ENCODE measurements at places on chromosomes 7 and 10.
A peak's percentile ranks its signal among the peaks of the same experiment; 100 is the strongest.

DNA sequence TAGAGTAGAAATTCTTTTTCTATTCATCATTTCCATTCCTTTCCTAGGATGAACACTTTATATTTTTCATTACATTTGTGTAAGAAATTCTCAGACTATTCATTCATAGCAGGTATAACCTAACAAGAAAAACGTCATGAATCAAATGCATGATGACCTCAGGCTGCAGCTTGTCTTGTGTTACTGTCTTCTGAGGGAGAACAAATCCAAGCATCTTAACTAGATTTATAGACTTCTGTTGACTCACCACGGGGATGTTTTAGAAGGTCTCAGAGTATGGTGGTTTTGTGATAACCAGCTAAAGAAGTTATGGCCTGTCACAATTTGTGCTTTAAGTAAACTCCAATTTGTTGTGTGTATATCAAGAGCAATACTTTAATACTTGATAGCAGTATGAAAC lies 102.7 kb downstream of the ANKRD7 start:
- H3K4me3 ChIP-seq: no peak overlapping the region
- H3K27ac ChIP-seq: no peak overlapping the region
- DNase-seq: no peak

DNA sequence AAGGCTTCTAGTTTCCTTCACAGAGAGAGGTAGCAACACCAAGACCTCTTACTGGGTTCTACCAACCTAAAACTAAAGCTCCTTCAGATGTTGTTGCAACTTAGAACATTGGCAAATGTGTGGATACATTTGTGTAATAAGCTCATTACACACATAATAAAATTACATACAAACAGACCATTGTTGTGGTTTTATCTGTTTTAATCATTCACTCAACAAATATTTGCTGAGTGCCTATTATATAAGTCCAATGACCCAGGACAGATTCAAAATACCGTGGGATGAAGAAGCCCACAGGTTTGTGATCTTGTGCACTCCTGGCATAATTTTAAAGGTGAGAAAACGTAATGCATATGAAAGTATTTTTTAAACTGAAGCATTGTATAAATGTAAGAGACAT lies 160.4 kb upstream of the NPVF start:
- no peaks in the 10 kb centered on the region for H3K27me3 ChIP-seq
- DNase-seq: no peak
- H3K4me1 ChIP-seq: peaks cover 10% of the 10 kb centered on the region
- H3K27ac ChIP-seq: no peak overlapping the region
- H3K36me3 ChIP-seq: no peaks in the 10 kb centered on the region
- no peak overlapping the region for H3K4me3 ChIP-seq

GRCh38 chr10:30683496-30683895 lies 53.9 kb upstream of the LYZL2 start:
- H3K4me3 ChIP-seq: no peak overlapping the region
- DNase-seq: no peak
- no peaks in the 10 kb centered on the region for H3K27me3 ChIP-seq
- no peaks in the 10 kb centered on the region for H3K36me3 ChIP-seq
- H3K27ac ChIP-seq: no peak overlapping the region

- no peaks in the 10 kb centered on the region for H3K4me1 ChIP-seq
- H3K4me3 ChIP-seq: no peak overlapping the region
- H3K27me3 ChIP-seq: no peaks in the 10 kb centered on the region
These were observed 19.6 kb downstream of the AKR1C1 start for GRCh38 chr10:4982764-4983226.

GRCh38 chr7:66638309-66639099 lies 9.8 kb downstream of the KCTD7 start:
- no peak overlapping the region for H3K4me3 ChIP-seq
- H3K36me3 ChIP-seq: no peaks in the 10 kb centered on the region
- no peak overlapping the region for H3K27ac ChIP-seq
- no peak for DNase-seq
- H3K27me3 ChIP-seq: no peaks in the 10 kb centered on the region
- H3K4me1 ChIP-seq: no peaks in the 10 kb centered on the region

- H3K27me3 ChIP-seq: no peaks in the 10 kb centered on the region
- DNase-seq: peak; percentile 18
- peaks cover 20% of the 10 kb centered on the region for H3K4me1 ChIP-seq
- peak overlapping the region; percentile 42 for H3K27ac ChIP-seq
- H3K36me3 ChIP-seq: no peaks in the 10 kb centered on the region
- H3K4me3 ChIP-seq: no peak overlapping the region
These were observed 263.9 kb upstream of the FZD1 start for GRCh38 chr7:90999989-91000979.

GRCh38 chr7:94295850-94296249 lies 98.8 kb upstream of the COL1A2 start:
- DNase-seq: no peak
- peaks cover 4% of the 10 kb centered on the region for H3K4me1 ChIP-seq
- H3K4me3 ChIP-seq: no peak overlapping the region
- H3K27ac ChIP-seq: no peak overlapping the region

- no peaks in the 10 kb centered on the region for H3K4me1 ChIP-seq
- no peaks in the 10 kb centered on the region for H3K36me3 ChIP-seq
- no peak overlapping the region for H3K4me3 ChIP-seq
- H3K27ac ChIP-seq: no peak overlapping the region
These were observed 70.9 kb downstream of the AMZ1 start for GRCh38 chr7:2758673-2759616.

GRCh38 chr10:131944976-131945695 lies 36.6 kb downstream of the BNIP3 start:
- no peaks in the 10 kb centered on the region for H3K4me1 ChIP-seq
- H3K27ac ChIP-seq: no peak overlapping the region
- DNase-seq: no peak
- no peaks in the 10 kb centered on the region for H3K27me3 ChIP-seq
- H3K4me3 ChIP-seq: no peak overlapping the region

DNA sequence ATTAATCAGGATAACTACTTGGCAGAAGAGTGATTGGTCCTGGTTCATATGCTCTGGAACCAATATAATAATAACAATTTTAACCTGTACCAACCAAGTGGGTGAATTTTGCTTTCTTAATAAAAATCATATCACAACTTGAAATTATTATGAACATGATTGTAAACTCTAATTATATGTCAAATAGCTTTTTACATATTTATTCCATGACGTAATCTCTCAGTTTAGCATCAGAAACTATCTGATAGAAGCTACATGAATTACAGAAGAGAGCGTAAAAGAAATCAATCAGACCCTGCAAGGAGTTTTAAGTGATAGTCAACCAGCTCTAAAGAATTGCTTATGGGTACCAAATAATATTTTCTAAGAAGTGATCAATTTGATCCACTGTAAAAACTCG lies 10.1 kb downstream of the GNG11 start:
- H3K36me3 ChIP-seq: no peaks in the 10 kb centered on the region
- H3K4me1 ChIP-seq: no peaks in the 10 kb centered on the region
- DNase-seq: no peak
- H3K4me3 ChIP-seq: no peak overlapping the region
- no peak overlapping the region for H3K27ac ChIP-seq

GRCh38 chr7:36736090-36736898 lies 12.0 kb upstream of the AOAH start:
- no peak overlapping the region for H3K4me3 ChIP-seq
- no peak for DNase-seq
- peaks cover 3% of the 10 kb centered on the region for H3K36me3 ChIP-seq
- no peaks in the 10 kb centered on the region for H3K4me1 ChIP-seq

DNA sequence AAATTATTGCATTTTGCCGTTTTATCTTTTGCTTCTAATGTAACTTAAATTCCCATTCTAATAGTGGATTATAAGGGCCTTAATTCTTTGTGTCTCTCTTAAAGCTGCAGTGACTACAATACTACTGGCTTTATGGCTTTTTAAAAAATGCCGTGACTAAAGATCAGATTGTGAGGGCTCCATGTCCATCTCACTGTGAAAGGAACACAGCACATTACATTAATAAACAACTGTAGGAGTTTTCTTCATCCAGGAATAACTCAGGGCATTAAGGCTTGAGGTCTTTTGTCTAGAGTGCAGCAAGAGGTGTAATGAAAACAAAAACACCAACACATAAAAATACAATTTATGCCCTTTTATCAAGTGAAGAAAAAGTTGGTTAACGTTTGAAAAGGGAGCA lies 205.3 kb downstream of the SKAP2 start:
- no peak overlapping the region for H3K27ac ChIP-seq
- DNase-seq: no peak
- no peaks in the 10 kb centered on the region for H3K27me3 ChIP-seq
- peaks cover 52% of the 10 kb centered on the region for H3K4me1 ChIP-seq

DNA sequence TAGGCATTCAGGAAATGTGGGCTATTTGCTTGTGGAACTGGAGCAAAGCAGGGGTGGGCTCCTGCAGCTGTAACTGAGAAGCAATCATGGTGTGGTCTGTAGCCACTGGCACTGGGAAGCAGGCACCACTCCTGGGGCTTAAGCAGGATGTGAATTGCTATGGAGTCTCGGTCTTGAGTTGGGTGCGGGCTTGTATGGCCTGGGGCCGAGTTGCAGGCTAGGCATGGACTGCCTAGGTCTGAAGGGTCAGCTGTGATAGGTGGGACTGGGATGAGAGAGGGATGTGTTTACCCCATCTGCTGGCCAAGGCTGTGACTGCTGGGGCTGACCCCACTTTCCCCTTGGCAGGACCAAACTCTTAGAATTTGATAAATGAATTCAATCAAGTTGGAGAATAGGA lies 43.0 kb downstream of the ADCY1 start:
- H3K4me1 ChIP-seq: no peaks in the 10 kb centered on the region
- no peaks in the 10 kb centered on the region for H3K36me3 ChIP-seq
- H3K27me3 ChIP-seq: no peaks in the 10 kb centered on the region
- peak; percentile 25 for DNase-seq
- H3K4me3 ChIP-seq: no peak overlapping the region
